Neuronal stem cell (in vitro differentiated cells): ENCODE measurements at places on chromosomes 13 and 19.

DNA sequence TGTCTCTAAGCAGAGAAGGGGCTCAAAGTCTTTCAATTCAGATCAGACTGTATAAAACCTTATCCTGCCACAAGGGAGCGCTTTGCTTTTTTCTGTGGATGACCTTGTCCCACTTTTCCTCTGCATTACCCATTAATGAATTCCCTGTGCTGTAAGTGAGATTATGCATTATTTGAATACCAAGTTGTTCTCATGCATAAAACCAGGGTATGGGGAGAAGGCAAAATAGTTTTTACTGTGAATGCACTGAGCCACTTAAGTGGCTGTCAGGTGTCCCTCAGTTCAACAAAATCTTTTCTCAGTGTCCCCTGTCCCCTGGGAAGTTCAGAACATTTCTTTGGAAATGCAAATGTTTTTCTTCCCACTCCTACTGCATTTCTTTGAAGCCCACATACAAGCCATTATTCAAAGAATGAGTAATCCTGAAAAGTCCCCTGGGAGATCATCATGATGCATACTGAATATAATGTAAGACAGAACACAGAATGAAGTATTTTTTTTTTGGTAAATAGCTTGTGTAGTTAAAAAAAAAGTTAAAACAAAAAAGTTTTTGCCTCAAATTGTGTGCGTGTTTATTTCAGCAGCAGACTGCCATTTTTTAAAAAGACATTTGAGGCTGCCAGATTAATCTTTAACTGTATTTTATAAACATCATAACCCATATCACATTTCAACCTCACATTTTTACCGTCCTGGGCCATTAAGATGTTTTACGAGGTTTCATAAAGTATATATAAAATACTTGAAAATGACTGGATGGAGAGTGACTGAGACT lies 506.7 kb upstream of the PCDH9 start:
- DNase-seq = peak; percentile 36

- no peak for DNase-seq
Observed at GRCh38 chr19:16739546-16739945, 19.9 kb downstream of the NWD1 start.

GRCh38 chr13:42148538-42148937 lies 100.1 kb downstream of the DGKH start:
- DNase-seq = no peak

DNA sequence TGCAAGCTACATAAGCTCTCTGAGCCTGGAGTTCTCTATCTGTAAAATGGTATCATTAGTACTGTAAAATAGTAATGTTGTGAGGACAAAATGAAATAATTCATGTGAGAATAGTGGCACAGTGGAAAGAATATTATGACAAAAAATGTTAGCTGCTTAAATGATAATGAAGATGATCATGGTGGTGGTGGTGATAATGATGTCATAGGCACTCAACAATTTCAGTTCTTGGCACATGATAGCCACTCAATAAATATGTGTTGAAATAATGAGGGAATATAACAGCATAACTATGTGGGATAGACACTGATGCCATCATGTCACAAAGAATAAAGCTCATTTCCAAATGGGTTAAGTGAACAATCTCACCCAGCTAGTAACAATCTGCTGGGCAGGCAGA lies 736.3 kb downstream of the EFNB2 start:
- no peak for DNase-seq

DNA sequence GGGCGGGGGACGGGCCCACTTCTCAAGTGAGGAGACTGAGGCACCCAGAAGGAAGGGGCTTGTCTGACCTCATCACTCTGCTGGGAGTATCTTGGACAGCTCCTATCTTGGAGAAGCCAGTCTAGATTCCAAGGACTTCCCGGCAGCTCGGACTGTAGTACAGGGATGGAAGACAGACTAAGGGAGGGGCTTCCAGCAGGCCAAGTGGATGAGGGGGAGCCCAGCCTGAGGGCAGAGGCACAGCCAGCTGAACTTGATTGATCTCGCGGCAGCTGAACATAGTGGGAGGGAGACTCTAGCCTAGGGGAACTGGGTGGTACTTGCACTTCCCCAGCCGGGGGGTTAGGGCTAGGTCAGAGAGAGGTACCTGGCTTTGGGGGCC lies 711 bp downstream of the CILP2 start:
- DNase-seq = no peak

- no peak for DNase-seq
Observed at GRCh38 chr19:43790587-43790986, 9.8 kb upstream of the KCNN4 start.

DNA sequence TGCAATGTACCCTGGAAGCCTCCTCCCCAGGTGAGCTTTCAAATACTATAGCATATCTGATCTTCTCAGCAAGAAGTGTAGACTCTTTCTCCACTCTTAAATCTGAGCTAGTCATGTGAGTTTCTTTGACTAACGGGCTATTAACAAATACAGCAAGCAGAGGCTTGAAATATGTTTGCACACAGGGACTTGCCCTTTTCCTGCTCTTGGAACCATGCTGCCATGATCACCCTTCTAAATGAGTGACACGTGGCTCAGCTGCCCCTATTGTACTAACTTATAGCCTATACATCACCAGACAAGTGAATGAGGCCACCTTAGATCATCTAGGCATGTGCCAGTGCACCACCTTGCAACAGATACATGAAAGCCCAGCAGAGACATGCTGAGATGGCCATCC lies 13.3 kb upstream of the SUCLA2 start:
- no peak for DNase-seq

DNA sequence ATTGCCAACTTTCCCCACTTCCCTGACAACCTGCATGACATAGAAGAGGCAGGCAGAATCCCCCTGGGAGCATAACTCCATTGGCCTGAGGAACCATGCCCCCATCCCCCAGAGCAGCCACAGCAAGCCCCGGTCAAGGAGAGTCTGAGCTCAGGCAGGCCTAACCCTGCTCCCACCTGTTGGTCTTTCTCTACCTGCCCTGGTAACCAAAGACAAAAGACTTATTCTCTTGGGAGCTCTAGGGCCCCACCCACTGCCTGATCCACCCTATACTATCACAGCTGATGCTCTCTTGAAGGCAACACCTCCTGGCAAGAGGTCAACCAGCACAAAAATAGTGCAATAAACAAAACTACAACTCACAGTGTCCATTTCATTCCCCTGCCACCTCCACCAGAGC lies 59.3 kb downstream of the TNFSF13B start:
- no peak for DNase-seq

DNA sequence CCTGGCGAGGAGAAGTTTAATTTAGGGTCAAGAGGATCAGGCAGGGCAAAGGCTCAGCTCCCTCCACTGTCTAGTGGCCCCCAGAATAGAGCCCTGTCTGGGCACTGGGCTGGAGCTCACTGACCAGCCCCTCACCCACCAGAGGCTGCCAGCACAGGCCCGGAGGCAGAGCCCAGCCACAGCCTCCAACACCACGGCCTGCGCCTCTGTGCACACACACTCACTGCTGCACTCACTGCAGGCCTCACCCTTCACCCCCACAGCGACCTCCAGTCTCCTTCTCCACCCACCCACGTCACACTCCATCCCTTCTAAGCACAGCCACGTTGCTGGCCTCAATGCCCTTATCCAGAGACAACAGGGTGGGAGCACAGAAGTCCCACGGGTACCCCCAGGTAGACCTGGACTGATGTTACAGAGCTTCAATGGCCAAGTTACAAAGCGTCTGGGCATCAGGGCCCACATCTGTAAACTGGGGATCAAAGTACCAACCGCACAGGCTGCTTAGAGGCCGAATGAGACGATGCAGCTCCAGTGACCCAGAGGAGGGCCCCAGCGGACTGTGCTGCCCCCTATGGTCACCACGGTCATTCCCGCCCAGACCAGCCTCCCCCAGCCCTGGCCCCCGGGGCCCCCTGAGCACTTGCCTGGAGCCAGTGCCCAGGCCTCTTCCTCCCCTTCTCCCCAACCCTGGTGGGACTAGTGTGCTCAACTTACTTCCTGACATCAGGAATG lies 4.5 kb upstream of the PRKD2 start:
- no peak for DNase-seq

GRCh38 chr13:101660711-101661110 lies 208.2 kb downstream of the ITGBL1 start:
- DNase-seq = no peak

DNA sequence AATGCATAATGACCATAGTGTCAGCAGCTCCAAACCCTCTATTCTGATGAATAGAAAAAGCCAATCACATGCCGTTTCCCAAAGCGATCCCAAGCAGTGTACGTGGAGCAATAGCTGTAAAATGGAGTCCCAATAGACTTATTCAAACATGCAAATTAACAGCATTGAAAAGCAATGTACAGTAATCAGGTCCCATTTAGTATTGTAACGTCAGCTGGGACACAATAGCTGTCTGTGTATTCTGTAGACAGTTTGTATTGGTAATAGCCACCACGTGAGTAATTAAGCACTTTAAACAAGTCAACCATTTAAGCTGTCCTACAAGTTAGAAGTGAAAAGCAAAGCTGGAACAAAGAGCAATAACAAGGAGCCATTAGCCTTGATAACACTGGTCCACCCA lies 698.2 kb downstream of the PCDH17 start:
- no peak for DNase-seq

DNA sequence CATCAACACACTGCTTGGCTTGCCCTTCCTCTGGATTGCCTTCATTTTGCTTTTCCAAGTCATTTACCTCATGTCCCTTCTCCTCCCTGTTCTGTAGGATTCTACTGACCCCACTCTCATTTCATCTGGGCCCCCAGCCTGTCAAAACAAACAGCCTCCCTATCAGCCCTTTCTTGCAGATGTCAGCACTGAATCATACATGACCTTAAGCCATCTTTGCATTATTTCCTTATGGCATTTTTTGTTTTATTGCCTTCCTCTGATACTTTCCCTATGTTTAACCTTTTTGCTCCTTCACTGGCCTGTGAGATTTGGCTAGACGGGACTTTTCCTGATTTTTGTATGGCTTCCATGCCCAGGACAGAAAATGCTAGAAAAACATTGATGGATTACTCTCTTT lies 8.7 kb downstream of the LRCH1 start:
- no peak for DNase-seq
